Sigmoid colon (tissue), 7 donors: ENCODE measurements at places on chromosomes 1 and 21.

- no peak for DNase-seq
Measured at GRCh38 chr1:206470692-206471414, 577 bp downstream of the IKBKE start.

- DNase-seq, result no peak
Measured at GRCh38 chr1:166927701-166928100, 47.6 kb downstream of the ILDR2 start.

GRCh38 chr1:48610628-48611542 lies 138.9 kb upstream of the SPATA6 start:
- peak; percentile 64 for DNase-seq

DNA sequence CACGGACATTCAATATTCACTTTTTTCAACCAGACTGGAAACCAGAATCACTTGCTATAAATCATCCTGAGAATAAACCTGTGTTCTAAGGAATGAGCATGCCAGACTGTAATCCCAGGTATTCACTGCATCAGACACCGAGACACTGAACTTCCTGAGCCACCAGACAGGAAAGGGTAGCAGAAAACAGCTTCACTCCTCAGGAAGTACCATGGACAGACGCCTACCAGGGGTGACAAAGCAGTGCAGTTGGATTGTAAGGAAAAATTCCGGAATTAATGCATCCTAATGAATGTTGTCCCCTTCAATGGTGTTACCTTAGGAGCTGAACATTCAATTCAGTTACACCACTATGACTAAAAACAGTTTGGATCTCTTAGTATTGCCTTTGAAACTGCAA lies 156.1 kb downstream of the PIGK start:
- DNase-seq, result no peak

DNA sequence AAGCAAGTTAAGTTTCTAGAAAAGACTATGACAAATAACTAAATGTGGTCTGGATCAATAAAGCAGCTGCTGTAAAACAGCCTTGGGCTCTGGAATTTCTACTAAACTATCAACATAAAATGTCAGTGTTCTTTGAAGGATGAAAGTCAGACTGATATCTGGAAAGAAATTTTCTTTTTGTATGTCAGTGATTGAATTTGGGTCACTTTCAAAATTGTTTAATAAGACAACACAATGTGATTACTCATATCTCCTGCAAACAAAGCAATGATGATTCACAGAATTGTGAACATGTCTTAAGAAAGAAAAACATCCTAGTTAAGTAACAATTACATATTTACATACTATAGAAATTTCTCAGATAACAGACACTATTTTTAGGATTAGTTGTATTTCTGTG lies 826.4 kb downstream of the PLA2G4A start:
- no peak for DNase-seq

DNA sequence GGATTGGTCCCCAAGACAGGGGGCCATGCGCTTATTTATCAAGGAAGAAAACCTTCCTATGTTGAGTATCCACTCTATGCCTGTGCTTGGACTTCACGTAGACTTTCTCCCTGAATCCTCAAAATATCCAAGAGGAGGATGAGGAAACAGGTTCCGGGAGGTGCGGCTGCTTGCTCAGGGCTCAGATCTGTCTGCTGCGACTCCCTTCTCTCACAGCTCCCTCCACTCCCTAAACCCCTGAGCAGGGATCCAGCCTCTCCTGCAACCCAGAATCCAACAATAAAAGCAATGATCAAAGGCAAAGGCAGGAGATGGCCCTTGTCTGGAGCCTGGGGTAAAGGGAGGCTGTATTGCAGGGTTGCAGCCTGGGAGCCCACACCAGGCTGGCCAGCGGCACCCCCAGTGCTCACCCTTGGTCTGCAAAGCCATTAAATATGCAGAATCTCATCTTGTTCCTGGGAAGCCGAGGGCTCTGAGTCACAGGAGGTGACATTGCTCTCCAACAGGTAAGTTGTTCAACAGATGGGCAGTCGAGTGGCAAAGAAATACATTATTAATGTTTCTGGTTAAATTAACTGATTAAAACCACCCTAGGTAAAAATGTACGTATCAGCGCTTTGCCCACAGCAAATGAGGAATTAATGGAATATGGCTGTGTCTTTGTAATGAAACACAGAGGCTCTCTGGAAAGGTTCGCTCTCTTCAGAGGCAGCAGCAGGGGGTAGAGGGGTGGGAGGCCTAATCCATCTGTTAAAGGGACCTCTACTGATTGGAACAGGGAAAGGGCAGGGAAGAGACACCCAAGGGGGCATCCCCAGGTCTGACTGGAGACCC lies 111.5 kb downstream of the GRIK3 start:
- DNase-seq, result peak; percentile 19

DNA sequence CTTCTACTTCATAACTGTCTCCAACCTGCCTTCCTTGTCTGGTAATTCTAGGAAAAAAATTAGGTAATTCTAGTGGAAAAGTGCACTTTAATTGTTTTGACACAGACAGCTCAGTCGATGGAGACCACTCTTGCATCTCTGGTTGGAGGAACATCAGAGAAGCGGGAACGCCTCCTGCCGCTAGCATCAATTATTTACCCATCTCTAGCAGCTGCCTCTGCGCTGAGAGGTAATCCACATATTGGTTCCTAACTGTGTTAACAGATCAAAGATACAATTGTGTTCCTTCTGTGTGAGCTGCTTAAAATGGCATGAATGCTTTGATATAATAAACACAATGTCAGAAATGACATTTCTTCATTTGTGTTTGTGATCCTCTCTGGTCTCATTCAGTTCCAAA lies 33.3 kb downstream of the C2CD2 start:
- DNase-seq, result peak; percentile 3

- no peak for DNase-seq
Measured at GRCh38 chr1:61085983-61086644, 3.8 kb downstream of the NFIA start.

DNA sequence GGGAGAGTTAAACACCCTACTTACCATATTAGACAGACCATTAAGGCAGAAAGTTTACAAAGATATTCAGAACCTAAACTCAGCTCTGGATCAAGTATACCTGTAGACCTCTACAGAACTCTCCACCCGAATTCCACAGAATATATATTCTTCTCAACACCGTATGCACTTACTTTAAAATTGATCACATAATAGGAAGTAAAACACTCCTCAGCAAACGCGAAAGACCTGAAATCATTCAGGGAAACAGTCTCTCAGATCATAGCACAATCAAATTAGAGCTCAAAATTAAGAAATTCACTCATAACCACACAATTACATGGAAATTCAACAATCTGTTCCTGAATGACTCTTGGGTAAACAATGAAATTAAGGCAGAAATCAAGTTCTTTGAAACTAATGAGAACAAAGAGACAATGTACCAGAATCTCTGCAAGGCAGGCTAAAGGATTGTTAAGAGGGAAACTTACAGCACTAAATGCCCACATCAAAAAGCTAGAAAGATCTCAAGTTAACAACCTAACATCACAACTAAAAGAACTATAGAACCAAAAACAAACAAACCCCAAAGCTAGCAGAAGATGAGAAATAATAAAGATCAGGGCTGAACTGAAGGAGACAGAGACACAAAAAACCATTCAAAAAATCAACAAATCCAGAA lies 19.1 kb downstream of the CD84 start:
- no peak for DNase-seq

- DNase-seq, result no peak
Measured at GRCh38 chr1:164689672-164690511, 130.9 kb downstream of the PBX1 start.

DNA sequence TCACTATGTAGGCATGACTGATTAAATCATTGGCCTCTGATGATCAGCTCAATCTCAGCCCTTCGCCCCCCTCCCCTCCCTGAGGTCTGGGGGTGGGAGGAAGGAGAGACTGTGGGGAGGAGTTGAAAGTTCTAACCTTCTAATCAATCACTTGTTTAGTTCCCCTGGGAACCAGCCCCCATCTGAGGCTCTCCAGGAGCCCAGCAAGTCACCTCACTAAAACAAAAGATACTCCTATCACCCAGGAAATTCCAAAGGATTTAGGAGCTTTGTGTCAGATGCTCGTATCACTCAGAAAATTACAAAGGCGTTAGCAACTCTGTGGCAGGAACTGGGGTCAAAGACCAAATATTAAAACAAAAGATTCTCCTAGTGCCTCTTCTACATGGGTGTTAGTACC lies 21.6 kb downstream of the SYF2 start:
- DNase-seq, result no peak

GRCh38 chr1:230568676-230569075 lies 73.6 kb upstream of the COG2 start:
- DNase-seq, result no peak

DNA sequence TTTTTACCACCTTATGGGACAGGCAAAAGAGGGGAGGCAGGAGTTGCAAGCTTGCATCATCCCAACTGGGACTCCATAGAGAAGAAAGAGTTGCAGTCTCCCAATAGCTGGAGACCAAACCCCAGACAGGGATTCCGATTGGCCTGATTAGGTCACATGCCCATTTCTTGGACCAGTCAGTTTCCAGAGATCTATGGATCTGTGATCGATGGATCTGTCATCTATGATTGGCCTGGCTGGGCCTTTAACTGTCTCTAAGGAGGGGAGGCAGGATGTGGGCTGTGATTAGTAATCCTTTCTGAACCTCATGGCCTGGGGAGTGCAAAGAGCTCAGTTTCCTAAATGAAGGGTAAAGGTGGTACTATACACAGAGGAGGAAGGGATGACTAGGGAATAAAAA lies 252.1 kb downstream of the MATN1 start:
- DNase-seq, result no peak

DNA sequence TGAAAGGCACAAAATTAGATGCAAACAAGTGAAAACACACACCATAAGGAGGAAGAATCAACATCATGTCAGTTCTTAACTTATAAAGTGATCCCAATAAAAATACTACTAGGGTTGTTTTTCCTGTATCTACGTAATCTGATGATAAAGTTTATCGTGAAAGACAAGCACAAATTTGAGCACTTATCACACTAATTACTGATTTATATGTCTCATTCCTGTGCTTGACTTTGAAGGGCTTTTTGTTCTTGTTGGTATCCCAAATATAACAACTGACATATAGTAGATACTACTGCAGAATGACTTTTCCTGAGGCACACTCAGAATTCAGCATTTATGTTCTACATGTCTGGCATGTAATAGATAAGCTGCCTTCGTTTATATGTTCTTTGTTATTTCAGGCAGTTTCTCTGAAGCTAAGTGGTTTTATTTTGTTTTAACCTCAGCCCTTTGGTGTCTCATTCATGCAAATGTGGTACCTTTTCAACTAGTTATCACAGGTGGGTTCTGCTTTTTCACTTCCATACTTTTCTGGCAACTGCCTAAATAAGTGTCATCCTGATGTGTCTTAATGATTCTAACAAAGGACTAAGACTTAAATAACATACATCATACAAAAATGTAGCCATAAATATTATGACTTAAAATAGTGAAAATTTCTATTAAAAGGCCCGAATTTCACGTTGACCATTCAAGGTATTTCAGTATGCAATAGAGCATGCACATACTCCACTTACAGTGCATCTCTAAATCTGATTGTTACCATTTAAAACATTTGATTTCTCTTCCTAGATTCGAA lies 73.2 kb downstream of the LRRC8C start:
- DNase-seq, result no peak

GRCh38 chr21:35510957-35511695 lies 462.0 kb upstream of the RUNX1 start:
- no peak for DNase-seq

GRCh38 chr21:44927587-44928461 lies 7.1 kb upstream of the ITGB2 start:
- DNase-seq, result no peak

GRCh38 chr1:153513666-153514065 lies 22.1 kb downstream of the S100A6 start:
- DNase-seq, result no peak

DNA sequence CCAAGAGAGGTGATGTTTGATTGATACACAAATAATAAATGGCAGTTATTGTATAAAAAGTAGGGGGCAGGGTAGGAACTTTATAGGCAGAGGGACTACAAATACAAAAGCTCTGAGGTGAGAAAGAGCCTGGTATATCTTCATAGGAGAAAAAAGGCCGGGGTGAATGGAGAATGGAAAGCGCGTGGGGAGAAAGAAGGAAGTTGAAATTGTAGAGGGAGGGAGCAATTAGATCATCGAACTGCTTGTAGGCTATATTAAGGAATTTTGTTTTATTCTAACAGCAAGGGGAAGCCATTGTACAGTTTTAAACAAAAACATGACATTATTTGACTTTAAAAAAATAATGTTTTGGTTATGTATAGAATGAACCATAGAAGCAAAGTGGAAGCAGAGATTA lies 147.4 kb downstream of the PDE4B start:
- DNase-seq, result no peak

DNA sequence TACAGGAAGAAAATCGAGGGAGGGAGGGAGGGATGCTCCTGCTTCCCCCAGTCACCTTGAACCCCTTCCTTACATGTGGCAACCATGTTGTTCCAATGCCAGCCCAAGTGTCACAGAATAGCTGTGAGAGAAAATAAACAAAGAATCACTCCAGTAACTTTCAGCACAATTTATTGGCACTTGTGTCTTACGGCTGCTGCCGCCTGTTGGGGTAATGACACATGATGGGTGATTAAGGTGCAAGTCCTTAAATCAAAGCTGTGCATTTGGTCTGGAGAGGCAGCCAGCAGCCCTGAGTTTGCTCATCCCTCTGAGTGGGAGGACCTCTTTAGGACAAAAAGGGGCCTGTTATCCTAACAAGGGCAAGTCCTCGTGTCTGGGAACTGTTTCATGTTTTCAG lies 377.7 kb downstream of the PCP4 start:
- DNase-seq, result no peak

- peak; percentile 42 for DNase-seq
Measured at GRCh38 chr1:201332616-201333335, 44.7 kb downstream of the TNNT2 start.

DNA sequence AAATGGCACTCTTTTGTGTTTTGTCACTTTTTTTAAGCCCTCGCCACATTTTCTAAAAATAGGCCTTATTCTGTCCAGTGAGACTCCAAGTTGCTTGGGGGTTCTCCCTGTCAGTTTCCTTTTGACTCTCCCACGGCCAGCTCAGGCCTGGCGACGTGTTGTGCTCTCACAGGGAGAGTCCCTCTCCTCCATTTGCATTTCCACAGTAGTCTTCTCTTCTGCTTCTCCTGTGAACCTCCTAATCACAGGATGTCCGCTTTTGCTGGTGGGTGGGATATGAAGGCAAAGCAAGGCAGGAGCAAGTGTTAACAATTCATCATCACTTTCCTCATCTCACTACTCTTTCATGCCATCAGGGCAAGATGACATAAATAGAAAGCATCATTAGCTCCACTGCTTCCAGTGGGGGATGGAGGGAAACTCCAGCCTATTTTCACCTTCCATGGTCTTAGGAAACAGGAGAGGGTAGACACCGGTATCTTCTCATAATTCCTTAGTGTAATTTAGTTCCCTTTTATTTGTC lies 99.8 kb downstream of the INTS7 start:
- no peak for DNase-seq

- DNase-seq, result no peak
Measured at GRCh38 chr1:173095632-173096031, 44.9 kb upstream of the TNFSF18 start.
